Fibroblast of pulmonary artery (primary cell): ENCODE measurements at places on chromosomes 1 and 21.

DNA sequence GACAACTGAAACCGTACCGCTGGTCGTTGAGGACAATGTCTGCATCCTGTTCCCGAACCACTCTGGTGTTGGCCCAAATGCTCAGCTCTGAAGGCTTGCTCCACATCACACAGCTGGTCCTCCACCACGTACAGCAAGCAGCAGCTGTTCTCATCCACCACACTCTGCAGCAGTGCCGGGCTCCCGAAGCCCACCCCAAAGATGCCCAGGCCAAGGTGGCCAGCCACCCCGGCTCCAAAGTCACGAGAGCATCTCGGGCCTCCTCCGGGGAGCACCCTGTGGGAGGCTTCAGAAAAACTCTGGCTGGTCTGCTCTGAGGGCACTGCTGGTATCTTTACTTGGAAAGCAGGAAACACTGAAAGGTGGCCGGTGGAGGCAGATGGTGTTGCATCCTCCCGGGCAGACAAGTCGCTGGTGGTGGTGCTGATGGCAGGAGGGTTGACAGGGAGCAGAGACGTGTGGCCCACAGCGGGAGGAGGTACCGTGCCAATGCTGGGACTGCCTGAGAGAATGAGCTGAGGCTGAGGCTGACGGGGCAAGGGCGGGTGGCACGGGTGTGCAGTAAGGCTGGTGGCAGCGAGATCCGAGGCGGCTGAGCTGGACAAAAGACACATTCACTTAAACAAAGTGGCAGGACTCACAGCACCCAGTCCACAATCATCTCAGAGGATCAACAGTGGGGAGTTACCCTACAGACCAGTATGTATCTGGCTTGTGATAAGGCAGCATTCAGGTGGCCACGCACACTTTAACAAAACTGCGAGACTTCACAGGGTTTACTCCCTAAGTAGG, 6.5 kb upstream of the CCDC27 start:
- DNase-seq, result no peak

- no peak for DNase-seq
Measured at GRCh38 chr1:172480431-172480830, 36.6 kb upstream of the PIGC start.

GRCh38 chr1:116343019-116343418, 30.0 kb upstream of the ATP1A1 start:
- no peak for DNase-seq

GRCh38 chr21:29279558-29279957, 19.2 kb upstream of the BACH1 start:
- no peak for DNase-seq

- DNase-seq, result no peak
Measured at GRCh38 chr21:35469498-35469897, 420.4 kb upstream of the RUNX1 start.

DNA sequence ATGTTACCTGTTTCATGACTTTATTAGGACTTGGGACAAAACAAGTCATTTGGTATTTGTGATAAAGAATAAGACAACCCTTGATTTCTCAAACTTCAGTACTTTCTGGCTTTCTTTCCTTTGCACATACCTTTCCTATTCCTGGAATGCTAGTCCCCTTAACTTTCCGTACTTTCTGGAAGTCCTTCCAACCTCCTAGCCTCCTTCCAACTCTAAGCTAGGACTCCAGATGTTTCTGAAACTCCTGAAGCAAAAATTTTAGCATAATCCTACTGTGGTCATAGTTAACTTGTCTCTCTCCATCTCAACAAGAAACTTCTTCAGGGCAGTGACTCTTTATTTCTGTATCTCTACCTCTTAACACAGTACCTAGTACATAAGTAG, 19.8 kb upstream of the C1orf105 start:
- DNase-seq, result no peak

DNA sequence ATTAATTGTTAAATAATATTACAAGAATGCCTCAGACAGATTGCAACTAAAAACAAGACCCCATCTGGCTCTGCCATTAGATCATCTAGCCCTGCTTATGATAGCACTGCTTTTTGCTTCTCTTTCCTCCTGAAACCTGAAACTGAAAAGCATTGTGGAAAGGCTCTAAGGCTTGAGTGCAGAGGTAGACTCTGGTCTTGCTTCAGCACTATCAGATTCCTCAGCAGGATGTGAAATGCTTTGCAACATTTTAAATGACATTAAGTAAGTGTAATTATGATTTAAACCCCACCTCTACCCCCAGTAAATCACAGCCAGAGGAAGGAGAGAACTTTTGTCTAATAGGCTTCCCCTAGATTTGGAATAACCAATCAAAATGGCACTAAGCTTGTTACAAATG, 32.9 kb downstream of the PHC2 start:
- no peak for DNase-seq

- DNase-seq, result no peak
Measured at GRCh38 chr1:153271711-153272110, 12.2 kb downstream of the LORICRIN start.
